Epithelial cell of alveolus of lung (primary cell): ENCODE measurements at places on chromosomes 6 and 20. TPM values are rescaled to one million over a fixed set of nuclear protein-coding genes. Genes with fewer than 3 reads are reported as not detected.

PACRG gene
- not detected in 2 replicates for total RNA-seq

RGS17 gene
- total RNA-seq: 12.4 and 14.4 TPM in 2 replicates

SLC17A2 gene
- not detected in 2 replicates for total RNA-seq

DSP gene
- total RNA-seq: 2.2 and 12.7 TPM in 2 replicates

CNKSR3 gene
- 1.8 and 4.5 TPM in 2 replicates for total RNA-seq

FAM209B gene
- total RNA-seq: not detected in 2 replicates

MAFB gene
- total RNA-seq: 0.39 and 3.0 TPM in 2 replicates

BPIFB1 gene
- not detected in 2 replicates for total RNA-seq

TBXT gene
- not detected in 2 replicates for total RNA-seq

ERVFRD-1 gene
- not detected in 2 replicates for total RNA-seq

RNF114 gene
- total RNA-seq: 102 and 130 TPM in 2 replicates

ADGRG6 gene
- 12.7 and 13.4 TPM in 2 replicates for total RNA-seq

NEURL2 gene
- 2.6 and 7.6 TPM in 2 replicates for total RNA-seq

MEP1A gene
- total RNA-seq: not detected in 2 replicates

MED20 gene
- 19.4 and 21.3 TPM in 2 replicates for total RNA-seq

COL11A2 gene
- total RNA-seq: 0.16 TPM in 1 of 2 replicates, not detected in the other

MLIP gene
- total RNA-seq: 1.0 TPM in 1 of 2 replicates, not detected in the other

GCNT2 gene
- total RNA-seq: 0.08 and 1.0 TPM in 2 replicates

JPH2 gene
- total RNA-seq: 0.16 and 0.39 TPM in 2 replicates

SNPH gene
- total RNA-seq: 8.1 and 9.2 TPM in 2 replicates

ARMH2 gene
- not detected in 2 replicates for total RNA-seq

CYP39A1 gene
- total RNA-seq: 1.9 and 3.4 TPM in 2 replicates

COL9A1 gene
- total RNA-seq: not detected in 2 replicates

RRAGD gene
- total RNA-seq: 0.16 and 3.2 TPM in 2 replicates

MYO6 gene
- 10.7 and 13.3 TPM in 2 replicates for total RNA-seq

ATF6B gene
- total RNA-seq: 20.9 and 43.1 TPM in 2 replicates

TTK gene
- total RNA-seq: 11.4 and 22.0 TPM in 2 replicates

RAD21L1 gene
- 0.52 and 0.88 TPM in 2 replicates for total RNA-seq

KCNQ5 gene
- total RNA-seq: 0.32 and 0.65 TPM in 2 replicates

ID1 gene
- 238 and 993 TPM in 2 replicates for total RNA-seq

RBM24 gene
- total RNA-seq: 5.6 and 6.1 TPM in 2 replicates

CGA gene
- total RNA-seq: not detected in 2 replicates

ZNF341 gene
- total RNA-seq: 0.88 and 2.8 TPM in 2 replicates

HRH3 gene
- not detected in 2 replicates for total RNA-seq

PGC gene
- total RNA-seq: 0.24 TPM in 1 of 2 replicates, not detected in the other

LIME1 gene
- 1.3 and 1.9 TPM in 2 replicates for total RNA-seq

POM121L2 gene
- total RNA-seq: not detected in 2 replicates

SLA2 gene
- not detected in 2 replicates for total RNA-seq

EPHA7 gene
- total RNA-seq: 1.2 and 1.4 TPM in 2 replicates

TFAP2A gene
- under 0.01 TPM in 1 of 2 replicates, not detected in the other for total RNA-seq

SLC22A7 gene
- not detected in 2 replicates for total RNA-seq
